Brain (organoid and tissue), 16 donors: ENCODE measurements at places on chromosomes 2 and 18. TPM values are rescaled to one million over a fixed set of nuclear protein-coding genes. Genes with fewer than 3 reads are reported as not detected.

GRCh38 chr2:189362283-189362682 is 79.0 kb upstream of the WDR75 start:
- DNase-seq: no peak

- no peak for DNase-seq
Measured at GRCh38 chr2:63898839-63899238, 57.1 kb downstream of the UGP2 start.

FECH gene
- 25.8 TPM for polyA plus RNA-seq

ZNF385B gene
- 2.4 TPM for polyA plus RNA-seq

DNA sequence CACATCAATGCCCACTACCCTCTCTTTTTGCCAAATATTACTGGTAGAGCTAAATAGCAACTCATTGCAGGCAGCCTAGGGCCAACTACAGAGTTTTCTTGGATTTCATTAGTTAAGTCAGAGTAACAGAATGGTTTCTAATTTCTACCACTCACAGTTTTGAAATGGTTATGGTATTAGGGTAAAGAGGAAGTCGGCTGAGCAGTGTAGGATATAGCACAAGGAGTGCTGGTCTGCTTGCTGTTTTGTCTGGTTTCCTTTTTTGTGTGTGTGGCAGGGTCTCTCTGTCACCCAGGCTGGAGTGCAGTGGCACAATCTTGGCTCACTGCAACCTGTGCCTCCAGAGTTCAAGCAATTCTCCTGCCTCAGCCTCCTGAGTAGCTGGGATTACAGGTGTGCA is 289.2 kb upstream of the CCDC68 start:
- DNase-seq: no peak

CNTNAP5 gene
- polyA plus RNA-seq: 0.90 TPM

GRCh38 chr2:177246000-177246399 is 18.5 kb downstream of the NFE2L2 start:
- DNase-seq: no peak

GRCh38 chr2:32271063-32271462 is 6.4 kb upstream of the NLRC4 start:
- DNase-seq: no peak
